ENCODE measurements at places on chromosomes 2 and 18.

GRCh38 chr2:49801898-49802450 is 647.7 kb upstream of the FSHR start:
- DNase-seq: no peak

DNA sequence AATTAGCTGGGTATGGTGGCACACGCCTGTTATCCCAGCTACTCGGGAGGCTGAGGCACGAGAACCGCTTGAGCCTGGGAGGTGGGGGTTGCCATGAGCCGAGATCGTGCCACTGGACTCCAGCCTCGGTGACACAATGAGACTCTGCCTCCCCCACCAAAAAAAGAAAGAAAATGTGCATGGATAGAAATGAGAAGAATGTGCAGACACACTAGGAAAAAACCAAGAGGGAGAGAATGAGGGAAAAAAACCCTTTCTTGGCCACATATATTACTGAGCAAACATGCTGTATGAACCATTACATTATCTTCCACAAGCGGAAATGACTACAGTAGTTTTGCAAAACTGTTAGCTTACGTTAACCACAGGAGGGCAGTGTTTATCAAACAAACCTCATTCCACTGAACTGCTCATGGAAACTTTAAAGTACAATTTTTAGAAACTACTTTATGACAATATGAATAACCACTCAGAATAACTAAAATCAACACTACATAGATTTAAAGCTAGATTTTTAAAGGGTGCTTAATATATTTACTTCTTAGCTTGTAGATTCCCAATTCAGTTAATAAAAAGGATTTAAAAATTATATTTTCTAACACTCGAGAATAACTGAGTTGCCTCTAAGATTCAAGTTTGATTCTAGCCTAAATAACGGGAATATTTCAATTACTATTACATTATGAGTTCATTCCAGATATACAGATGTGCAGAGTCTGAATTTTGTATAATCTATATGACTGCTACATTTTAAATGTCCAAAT is 26.4 kb downstream of the ASXL2 start:
- peak; percentile 69 for DNase-seq

GRCh38 chr2:43068041-43068533 is 158.3 kb downstream of the ZFP36L2 start:
- no peak for DNase-seq

GRCh38 chr18:12296457-12296856 is 11.6 kb upstream of the TUBB6 start:
- peak; percentile 89 for DNase-seq

- DNase-seq: no peak
Observed at GRCh38 chr2:43317680-43318079, 91.3 kb upstream of the ZFP36L2 start.

DNA sequence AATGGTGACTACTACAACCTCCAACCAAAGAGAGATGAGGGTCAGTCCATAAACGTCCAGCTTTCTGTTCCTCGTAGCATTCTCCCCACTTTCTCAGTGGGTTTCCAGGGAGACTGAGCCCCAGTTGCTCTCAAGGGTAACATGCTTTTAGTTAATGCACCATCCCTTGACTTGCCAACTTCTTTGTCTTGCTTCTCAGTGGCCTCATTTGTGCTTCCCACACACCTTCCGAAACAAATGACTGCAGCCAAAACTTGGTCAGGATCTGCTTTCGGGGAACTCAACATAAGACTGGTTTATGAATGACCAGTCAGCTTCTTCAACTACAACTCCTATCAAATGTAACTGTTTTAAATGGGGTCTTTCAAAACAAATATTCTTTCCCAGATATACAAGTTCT is 94.1 kb downstream of the COL6A3 start:
- no peak for DNase-seq

- DNase-seq: peak; percentile 92
Observed at GRCh38 chr2:203583701-203584100, 48.6 kb upstream of the RAPH1 start.

GRCh38 chr2:168120730-168121129 is 126.7 kb downstream of the STK39 start:
- DNase-seq: no peak

DNA sequence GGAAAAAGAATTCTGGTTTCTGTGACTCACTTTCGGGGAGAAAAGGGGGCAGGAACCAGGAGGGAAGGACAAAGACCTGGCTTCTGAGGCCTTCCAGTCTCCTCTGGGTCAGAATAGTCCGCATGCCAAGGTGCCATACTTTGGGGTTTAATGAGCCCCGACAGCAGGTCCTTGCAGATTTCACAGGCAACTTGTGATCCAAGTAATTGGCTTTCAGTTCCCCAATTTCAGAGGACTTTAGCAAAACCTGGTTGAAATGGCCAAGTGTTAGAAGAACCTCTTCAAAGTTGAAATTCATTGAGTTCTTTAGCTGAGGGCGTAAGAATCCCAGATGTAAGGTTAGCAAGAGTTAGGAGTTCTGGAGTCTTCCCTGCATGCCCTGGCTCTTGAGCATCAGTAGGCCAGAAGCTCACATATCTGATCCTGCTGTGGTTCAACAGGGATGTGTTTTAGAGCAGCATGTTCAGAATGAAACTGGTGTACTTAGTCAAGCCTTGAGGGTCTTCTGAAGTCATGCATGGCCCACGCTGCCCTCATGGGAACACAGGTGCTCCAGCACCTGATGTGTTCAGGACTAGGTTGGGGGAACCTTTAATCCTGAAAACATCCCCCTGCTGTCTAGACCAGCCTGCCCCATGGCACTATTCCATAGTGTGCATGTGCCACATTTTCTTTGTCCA is 143.0 kb downstream of the NUP35 start:
- DNase-seq: no peak

DNA sequence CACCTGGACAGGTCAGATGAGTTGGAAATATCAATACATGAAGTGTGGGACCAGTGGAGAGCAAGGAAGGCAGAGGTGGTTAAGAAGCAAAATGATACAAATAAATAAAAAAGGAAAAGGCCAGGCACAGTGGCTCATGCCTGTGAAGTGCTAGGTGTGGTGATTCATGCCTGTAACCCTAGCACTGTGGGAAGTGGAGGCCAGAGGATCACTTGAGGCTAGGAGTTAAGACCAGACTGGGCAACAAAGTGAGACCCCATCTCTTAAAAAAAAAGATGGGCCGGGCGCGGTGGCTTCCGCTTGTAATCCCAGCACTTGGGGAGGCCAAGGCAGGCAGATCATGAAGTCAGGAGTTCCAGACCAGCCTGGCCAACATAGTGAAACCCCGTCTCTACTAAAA is 2.9 kb downstream of the STON1 start:
- DNase-seq: no peak

- no peak for DNase-seq
Observed at GRCh38 chr2:158290225-158290624, 166.3 kb downstream of the CCDC148 start.

DNA sequence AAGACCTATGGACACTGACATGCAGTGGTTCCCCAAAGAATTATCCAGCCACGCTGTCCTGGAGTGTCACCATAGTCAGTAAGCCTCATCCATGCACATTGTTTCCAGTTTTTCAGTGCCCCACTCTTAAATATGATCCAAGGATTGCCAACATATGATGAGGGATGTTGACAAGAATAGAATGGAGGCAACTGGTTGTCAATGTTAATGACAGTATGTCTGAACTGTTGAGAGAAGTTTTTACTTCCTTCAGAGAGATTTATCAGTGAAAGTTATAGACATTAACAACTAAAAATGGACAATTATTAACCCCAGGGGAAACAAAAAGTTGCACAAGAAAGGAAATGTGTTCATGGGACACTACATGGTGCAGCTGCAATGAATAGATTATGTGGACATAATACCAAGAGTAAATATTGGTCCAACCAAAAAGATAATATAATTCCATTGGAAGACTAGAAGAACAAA is 69.9 kb downstream of the CYP26B1 start:
- DNase-seq: no peak

DNA sequence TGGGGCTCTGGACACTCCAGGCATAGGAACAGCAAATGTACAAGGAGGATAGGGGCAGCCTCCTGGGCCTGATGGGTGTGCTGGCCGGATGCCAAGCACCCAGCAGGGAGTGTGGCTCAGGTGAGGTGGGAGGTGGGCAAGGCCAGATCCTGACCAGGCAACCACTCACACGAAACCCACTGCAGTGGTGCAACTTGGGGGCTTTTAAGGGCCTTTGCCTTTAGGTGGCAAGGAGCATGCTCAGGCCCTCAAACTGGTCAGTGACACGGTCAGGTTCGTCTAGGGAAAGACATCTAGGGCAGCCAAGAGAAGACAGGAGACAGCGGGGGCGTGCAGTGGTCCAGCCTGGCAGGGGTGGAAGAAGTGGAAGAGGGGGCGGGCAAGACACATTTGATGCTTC is 18.4 kb upstream of the TEX51 start:
- DNase-seq: no peak

DNA sequence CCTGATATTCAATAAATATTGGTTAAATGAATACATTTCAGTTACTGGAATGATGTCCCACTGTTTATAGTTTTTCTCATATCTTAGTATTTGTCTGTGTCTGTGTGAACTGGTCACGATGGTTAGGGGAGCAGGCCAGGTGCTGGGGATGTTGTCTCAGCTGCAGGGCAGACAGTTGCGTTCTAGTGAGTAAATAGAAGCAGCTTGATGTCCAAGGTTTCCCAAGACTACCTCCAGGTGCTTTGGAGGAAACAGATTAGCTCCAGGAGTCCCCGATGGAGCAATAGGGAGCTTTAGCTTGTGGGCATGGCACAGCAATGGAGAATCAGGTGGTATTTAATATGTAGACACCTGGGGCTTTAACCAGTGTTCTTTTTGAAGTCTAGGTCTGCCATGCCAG is 75.5 kb downstream of the GULP1 start:
- no peak for DNase-seq

GRCh38 chr2:110941226-110941625 is 179.5 kb upstream of the BCL2L11 start:
- no peak for DNase-seq

- DNase-seq: no peak
Observed at GRCh38 chr2:1559589-1560175, 146.4 kb downstream of the TPO start.

DNA sequence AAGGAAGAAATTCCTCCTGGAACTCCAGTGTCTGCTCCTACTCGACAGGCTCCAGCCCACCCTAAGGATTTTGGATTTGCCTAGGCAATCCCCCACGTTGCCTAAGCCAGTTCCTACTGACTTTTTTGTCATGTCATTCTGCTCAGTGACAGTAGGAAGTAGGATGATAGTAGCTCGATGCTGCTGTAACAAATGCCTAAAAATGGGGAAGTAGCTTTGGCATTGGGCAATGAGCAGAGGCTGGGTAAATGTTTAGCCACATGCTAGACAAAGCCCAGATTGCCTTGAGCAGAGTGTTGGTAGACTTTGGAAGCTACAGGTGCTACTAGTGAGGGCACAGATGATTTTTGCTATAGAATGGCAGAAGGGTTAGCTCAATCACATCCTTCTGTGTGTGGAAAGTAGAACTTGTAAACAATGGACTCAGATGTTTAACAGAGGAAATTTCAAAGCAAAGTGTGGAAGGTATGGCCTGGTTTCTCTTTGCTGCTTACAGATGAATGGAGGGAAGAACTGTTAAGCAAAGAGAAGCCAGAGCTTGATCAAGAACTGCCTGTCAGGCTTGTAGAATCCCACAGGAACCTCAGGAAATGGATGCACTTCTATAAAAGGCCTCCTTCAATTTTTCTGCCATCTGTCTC is 154.8 kb downstream of the RNF144A start:
- no peak for DNase-seq

GRCh38 chr2:241943961-241944575 is 74.5 kb downstream of the RTP5 start:
- no peak for DNase-seq

DNA sequence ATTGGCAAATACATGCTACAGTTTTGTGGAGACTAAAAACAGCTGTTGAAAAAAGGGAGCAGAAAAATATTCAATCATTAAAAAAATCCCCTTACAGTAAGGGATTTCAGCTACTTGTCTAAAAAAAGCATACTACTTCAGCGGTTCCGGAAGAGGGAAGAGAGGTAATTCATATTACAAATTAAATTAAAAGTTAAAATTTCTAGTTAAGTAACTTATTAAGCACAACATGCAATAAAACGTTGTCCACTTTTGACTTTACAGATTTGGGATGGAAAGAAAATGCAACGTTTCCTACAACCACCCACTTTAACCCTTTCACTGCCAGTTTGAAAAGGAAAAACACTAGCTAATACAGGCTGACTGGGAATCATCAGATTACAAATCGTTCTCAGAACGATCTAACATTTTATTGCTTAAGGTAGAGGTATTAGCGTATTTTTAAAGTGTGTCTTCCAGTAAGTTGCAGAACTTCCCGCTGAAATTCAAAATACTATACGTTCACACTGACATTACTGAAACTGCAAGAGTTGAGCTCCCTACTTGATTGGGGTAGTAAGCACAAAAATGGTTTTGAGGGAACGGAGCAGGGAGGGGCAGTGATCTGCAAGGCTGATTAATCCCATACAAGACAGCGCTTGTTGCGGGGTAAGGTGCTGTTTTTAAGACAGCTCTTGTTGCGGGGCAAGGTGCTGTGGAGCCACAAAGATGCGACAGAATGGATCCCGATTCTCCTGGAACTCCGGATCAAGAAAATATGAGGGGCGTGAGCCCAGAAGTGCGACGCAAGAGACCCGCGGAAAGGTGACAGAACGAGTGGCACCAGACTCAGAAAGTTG is 743 bp downstream of the HADHA start:
- peak; percentile 28 for DNase-seq

DNA sequence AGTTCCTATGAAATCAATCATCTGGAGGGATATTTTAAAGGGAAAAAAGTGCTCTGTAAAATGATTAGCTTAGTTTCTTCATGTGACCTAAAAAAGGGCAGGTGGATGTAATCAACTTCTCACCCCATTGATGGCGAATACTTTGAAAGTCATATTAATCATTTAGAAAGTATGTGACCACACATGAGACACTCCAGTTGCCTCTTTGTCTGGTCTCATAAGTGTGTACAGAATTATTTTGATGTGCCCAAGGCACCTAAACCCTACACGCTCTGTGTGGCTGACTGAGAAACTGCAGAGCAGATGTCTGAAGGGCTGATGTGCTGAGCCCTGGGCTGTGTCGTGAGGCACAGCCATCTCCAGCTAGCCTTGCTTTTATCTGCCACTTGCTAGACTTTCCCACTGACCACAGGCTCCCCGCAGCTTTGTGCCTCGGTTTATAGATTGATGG is 26.9 kb downstream of the SGPP2 start:
- no peak for DNase-seq

- DNase-seq: no peak
Observed at GRCh38 chr18:12433829-12434540, 26.3 kb downstream of the PRELID3A start.

DNA sequence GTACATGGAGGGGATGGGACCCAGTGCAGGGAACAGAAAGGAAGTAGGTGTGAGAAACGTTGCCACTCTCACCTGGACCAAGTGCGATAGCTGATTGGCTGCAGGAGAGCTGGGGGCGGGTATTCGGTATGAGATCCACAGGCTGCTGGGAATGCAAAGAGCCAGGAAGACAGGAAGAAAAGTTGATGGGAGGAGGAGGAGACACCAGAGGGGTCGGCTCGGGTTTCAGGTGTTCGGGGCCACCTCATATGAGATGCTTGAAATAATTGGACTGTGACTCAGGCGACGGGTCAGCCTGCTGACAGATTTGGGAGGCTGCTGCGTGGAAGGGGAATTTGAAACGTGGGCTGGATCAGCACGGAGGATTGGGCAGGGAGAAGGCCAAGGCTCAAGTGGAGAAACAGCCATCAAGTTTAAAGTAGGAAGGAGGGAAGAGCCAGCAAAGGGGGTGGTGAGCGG is 65.1 kb downstream of the MRPS9 start:
- no peak for DNase-seq

Measured in kidney capillary endothelial cell (primary cell).